ENCODE measurements at places on chromosomes 6 and 20. TPM values are rescaled to one million over a fixed set of nuclear protein-coding genes. Genes with fewer than 3 reads are reported as not detected.

DLL1 gene
- 0.19 TPM for total RNA-seq

CD2AP gene
- 8.3 TPM for total RNA-seq

ZGPAT gene
- total RNA-seq: 38.3 TPM

HMGA1 gene
- 920 TPM for total RNA-seq

NRSN1 gene
- total RNA-seq: not detected

SSTR4 gene
- total RNA-seq: not detected

DACT2 gene
- total RNA-seq: not detected

OLIG3 gene
- total RNA-seq: not detected

MICAL1 gene
- total RNA-seq: 22.5 TPM

ABHD12 gene
- 26.2 TPM for total RNA-seq
